ENCODE measurements at places on chromosomes 1 and 21.

GRCh38 chr1:209691237-209691636 is 13.4 kb upstream of the HSD11B1 start:
- DNase-seq: no peak

GRCh38 chr1:204065174-204065985 is 7.5 kb upstream of the SOX13 start:
- DNase-seq: no peak

- no peak for DNase-seq
These were observed 54.5 kb downstream of the LGR6 start for GRCh38 chr1:202247837-202248795.

- DNase-seq: no peak
These were observed 310.2 kb upstream of the ADAMTS5 start for GRCh38 chr21:27277110-27277509.

GRCh38 chr1:109383087-109383779 is 14.5 kb downstream of the SORT1 start:
- no peak for DNase-seq

GRCh38 chr1:155070721-155071569 is 7.4 kb downstream of the EFNA4 start:
- no peak for DNase-seq

- DNase-seq: no peak
These were observed 4.2 kb downstream of the FLAD1 start for GRCh38 chr1:154987326-154987725.

- DNase-seq: no peak
These were observed 283.2 kb upstream of the LYPLAL1 start for GRCh38 chr1:218890451-218890850.

DNA sequence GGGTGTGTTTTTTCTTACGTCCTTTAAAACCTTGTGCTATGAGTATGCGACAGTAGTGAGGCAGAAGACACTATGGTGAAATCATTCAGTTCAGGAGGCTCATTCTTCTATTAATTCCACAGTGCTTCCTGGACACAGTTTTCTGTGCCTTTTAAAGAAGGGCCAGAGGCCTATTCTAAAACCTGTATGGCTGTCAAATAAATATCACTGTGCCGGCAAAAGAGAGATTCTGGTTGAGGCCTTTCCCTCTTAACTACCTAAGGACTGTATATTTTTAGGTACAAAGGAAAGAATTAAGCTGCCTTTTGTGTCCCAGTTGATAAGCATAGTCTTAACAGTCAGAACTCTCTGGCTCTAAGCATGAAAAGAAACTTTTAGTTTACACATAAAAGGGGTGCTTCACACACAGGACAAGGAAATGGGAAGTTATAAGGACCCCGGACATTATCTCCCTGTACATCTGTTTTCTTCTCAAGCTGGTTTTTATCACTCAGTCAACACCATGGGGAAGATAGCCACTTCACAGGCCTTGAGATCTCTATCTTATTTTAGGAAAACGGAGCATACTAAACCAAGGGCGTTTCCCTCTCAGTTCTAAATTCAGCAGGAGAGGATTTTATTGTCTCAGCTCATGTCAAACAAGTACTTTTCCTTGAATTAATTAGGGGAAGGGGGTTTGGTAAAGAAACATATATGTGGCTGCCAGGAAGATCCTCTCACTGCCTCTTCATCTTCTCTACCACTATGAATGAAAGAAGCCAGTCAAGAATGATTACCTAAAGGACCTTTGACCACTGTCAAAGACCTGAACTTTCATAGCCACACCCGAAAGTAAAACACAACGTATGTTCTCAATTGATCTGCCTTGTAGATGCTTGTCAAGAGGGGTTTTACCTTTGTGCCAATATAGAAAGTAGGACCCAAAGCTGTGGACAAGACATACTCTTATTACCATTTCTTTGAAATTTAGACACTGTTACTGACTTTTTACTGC is 71.4 kb upstream of the HSPA13 start:
- DNase-seq: no peak

- no peak for DNase-seq
These were observed 146.4 kb upstream of the ARHGEF16 start for GRCh38 chr1:3308053-3308452.

- no peak for DNase-seq
These were observed 28.1 kb downstream of the TTLL7 start for GRCh38 chr1:83970802-83971201.

DNA sequence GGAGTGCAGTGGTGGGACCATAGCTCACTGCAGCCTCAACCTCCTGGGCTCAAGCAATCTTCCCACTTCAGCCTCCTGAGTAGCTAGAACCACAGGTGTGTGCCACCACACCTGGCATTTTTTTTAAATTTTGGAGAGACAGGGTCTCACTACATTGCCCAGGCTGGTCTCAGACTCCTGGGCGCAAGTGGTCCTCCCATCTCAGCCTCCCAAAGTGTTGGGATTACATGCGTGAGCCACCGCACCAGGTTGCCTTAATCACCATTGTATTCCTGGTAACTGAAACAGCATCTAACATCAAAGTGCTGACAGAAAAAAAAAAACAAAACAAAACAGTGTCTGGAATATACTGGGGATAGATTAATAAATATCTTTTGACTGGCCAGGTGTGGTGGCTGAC is 18.2 kb downstream of the RPL5 start:
- no peak for DNase-seq

DNA sequence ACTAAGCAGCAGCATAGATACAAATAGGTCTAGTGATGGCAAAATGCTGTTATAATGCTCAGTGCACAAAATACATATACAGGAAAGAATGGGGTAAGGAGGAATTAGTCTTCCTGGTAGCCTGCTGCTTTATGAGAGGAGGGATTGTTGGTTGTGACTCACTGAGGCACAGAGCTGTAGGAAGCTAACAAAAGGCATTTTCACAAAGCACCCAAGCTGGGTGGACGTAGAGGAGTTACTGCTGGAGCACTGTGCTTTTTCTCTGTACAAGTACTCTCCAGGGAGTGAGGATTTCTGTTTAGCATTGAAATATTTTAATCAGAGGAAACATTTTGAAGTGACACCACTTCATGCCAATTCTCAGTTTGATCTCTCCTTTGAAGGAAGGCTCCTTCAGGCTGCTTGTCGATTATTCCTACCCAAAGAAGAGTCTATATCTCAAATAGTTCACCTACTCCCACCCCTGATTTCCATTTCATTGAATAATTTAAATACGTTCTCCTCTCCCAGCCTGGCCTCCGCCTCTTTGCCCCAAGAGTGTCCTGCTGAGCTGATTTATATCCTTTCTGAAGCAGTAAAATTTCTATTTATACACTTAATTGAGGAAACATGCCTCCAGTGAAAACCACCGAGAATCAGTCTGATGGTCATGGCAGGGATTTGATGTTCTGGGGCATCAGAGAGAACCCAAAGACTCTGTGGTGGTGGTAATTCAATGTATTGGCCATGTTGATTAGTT is 271.9 kb downstream of the HHAT start:
- DNase-seq: no peak
